Epithelial cell of proximal tubule (primary cell): ENCODE measurements at places on chromosomes 12 and 14. TPM values are rescaled to one million over a fixed set of nuclear protein-coding genes. Genes with fewer than 3 reads are reported as not detected.

DNA sequence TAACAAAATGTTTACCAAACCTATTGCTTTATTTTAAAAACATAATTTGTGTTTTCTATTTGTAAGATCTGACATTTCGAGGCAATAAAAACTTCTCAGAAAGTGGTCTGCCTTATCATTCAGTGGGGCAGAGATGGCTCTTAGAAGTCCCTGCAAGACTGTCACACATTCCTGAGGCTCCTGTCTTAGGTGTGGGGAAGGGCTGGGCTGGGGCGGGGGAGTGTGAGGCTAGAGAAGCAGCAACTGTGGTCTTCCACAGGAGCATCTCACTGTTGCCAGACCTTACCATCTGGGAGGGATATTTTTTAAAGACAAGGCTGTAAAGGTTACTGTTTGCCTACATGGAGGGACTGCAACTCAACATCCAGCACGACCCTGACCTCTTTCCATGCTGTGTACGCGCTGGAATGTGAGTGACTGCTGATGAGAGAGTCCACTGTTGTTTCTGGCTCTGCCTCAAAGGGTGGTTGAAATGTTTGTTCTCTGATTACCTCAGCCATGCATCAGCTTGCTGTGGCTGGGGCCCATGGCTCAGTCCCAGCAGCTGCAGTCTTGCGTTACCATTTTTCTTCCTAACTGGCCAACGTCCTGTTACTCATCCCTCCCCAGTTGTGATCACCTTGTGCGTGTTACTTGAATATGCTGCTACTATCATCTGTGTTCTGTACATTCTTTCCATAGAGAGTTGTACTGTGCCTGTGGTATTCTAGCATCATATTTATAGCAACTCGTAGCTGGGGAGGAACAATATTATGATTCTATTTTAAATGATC is 12.4 kb downstream of the ERG28 start:
- peak; percentile 95 for DNase-seq

The MAP1LC3B2 gene
- total RNA-seq = 0.29 TPM in 1 of 2 replicates, not detected in the other

DNA sequence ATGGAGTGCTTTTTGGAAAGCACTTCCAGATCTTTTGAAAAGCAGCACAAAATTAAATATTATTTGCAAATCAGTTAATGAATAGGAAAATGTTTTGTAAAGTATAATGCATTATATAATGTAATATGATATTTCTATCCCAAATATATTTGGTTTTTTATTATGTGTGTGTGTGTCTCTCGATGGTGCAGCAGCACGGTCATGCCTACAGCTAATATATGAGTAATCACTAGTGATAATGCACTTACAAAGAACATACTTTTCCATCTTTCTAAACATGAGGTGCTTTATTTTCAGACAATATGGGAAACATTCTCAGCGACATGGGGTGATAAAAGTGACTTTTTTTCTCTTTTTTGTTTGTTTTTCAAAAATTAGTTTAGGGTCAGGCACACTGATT is 1.3 kb upstream of the EEA1 start:
- DNase-seq = no peak

DNA sequence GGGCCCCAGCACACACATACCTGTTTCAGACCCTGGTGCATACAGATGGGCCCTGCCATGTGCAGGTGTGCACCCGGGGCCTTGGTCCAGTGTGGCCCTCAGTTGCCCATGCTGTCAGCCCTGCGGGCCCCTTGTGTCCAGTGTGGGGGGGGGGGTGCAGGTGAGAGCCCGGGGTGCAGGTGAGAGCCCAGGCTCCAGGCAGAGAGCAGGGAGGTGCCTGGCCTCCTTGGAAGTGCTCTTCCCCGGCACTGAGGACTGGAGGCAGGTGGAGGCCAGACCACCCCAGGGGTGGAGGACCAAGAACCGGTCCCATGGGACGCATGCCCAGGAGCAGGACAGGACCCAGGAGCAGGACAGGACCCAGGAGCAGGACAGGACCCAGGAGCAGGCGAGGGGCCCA is 40.9 kb downstream of the FBRSL1 start:
- no peak for DNase-seq

DNA sequence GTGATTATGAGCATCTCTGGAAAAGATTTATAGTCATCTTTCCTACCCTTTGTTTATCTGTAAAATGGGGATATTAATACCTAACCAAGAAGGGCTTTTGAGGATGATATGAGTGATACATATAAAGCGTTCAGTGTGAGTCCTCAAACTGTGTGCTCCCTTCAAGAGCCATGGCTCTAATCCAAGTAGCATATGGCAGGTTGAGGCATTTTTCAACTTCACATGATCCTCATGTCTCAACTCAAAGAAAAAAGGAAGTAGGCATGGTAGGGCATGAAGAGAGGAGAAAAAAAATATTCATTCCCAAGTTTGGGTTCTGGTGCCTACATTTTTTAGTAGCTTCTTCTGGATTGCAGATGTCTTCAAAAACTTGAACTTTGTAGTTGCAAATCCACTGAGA is 286.3 kb upstream of the ATP2B1 start:
- no peak for DNase-seq

- no peak for DNase-seq
Measured at GRCh38 chr14:69701291-69701690, 65.7 kb upstream of the SRSF5 start.
